ENCODE measurements at places on chromosomes 4 and X.

DNA sequence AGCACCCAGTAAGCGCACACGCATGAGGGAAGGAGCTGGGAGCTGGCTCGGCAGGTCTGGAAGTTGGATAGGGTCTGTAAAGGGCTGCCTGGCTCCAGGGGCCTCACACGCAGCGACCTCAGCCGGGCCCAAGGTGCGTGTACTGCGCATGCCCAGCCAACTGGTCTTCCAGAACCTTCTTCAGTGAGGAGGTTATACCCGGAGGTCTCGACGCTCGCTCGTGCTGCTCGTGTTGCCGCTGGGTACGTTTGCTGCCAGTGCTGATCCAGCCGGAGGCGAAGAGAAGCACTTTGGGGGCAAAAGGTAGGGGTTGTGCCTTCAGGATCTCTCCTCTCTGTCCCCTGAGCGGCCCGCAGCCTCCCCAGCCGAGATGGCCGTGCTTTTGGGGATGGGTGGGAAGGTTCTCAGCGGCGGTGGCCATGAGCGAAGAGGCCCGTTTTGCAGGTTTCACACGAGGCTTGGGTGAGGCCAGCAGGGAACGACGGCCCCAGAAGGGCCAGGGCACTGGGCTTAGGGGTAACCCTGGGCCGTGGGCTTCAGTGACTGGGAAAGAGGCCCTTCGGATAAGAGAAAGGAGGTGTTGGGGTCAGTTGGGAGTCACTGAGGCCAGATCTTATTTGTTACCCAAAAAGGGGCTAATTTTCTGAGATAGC is 3.8 kb upstream of the CXCL9 start:
- no peak for DNase-seq

GRCh38 chrX:154967603-154968002 is 54.9 kb downstream of the F8 start:
- peak; percentile 18 for DNase-seq

GRCh38 chr4:14359991-14360390 is 642.3 kb upstream of the CPEB2 start:
- no peak for DNase-seq

- DNase-seq: peak; percentile 81
These were observed 9.5 kb downstream of the ASB5 start for GRCh38 chr4:176259330-176260090.

GRCh38 chr4:73885574-73886267 is 16.5 kb downstream of the CXCL1 start:
- DNase-seq: no peak

DNA sequence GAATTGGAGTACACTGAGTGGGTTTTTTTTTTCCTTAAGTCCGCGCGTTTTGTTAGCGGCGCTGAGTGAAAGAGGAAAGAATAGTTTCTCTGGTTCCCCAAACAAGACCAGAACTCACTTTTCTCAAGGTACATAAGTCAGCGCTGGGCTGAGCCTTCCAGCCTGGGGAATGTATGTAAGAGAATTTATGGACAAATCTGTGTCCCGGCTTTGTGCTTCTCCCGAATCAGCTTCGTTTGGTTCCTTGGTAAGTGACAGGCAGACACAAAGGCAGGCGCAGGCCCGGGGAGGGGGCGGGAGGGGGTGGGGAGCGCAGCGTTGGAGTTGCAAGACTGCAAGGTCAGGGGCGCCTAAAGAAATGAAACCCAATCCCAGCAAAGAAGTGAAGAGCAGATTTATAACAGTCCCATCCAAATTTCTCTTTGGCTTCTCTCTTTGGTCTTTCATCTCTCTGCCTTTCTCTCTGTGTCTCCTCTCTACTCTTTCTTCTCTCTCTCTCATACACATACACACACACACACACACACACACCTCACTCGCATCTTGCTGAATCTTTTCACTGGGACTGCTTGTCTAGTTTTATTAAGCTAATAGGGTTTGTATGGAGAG is 981 bp downstream of the TET2 start:
- peak; percentile 44 for DNase-seq

- no peak for DNase-seq
These were observed 24.4 kb downstream of the GAB1 start for GRCh38 chr4:143360838-143361625.

- no peak for DNase-seq
These were observed 100.5 kb upstream of the AADAT start for GRCh38 chr4:170190265-170190664.

DNA sequence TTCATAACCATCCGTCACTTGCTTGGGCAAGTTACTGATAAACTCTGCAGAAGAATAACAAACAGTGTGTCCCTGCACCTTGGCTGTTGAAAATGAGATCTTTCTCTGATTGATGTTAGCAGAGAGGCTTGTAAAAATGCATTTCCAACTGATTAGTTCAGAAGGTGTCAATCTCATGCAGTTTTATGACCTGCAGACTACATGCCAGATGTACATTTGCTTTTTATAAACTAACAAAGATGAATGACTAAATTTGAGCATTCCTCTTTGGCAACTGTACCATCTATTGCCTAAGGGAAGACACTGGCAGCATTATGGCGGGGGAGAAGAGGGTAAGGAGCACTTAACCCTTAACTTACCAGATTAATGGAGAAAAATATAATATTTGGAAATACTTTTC is 192.8 kb downstream of the DCTD start:
- DNase-seq: peak; percentile 12

GRCh38 chrX:69045616-69046345 is 119.5 kb downstream of the PJA1 start:
- DNase-seq: no peak

DNA sequence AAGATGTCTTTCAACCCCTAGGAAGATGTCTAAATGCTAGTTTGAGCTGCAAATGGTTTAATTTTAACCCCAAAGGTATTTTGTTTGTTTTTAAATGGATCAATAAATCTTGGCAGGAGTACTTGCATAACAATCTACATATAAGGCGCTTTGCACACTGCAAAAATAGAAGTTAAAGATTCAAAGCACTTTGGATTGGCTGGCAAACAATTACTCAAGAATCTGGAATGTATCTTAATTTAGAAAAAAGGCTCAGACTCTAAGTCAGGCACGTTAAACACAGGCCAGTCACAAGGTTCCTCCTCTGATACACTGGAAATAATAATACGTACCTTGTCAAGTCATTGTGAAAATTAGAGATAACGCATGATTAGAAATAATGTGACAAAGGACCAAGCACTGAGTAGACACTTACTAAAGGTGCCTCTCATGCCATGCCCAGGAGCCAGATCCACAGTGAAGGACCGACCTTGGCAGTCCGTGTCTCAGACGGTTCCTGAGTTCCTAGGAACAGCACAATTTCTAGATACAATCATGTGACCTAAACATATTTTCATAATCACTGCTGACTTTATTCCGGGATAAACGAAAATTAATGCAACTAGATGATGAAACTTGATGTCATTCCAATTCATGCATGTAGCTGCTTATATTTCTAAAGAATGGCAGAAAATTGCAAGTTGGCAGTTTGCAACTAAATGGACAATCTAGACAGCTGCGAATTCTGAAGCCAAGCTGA is 49.6 kb downstream of the PROM1 start:
- peak; percentile 42 for DNase-seq

DNA sequence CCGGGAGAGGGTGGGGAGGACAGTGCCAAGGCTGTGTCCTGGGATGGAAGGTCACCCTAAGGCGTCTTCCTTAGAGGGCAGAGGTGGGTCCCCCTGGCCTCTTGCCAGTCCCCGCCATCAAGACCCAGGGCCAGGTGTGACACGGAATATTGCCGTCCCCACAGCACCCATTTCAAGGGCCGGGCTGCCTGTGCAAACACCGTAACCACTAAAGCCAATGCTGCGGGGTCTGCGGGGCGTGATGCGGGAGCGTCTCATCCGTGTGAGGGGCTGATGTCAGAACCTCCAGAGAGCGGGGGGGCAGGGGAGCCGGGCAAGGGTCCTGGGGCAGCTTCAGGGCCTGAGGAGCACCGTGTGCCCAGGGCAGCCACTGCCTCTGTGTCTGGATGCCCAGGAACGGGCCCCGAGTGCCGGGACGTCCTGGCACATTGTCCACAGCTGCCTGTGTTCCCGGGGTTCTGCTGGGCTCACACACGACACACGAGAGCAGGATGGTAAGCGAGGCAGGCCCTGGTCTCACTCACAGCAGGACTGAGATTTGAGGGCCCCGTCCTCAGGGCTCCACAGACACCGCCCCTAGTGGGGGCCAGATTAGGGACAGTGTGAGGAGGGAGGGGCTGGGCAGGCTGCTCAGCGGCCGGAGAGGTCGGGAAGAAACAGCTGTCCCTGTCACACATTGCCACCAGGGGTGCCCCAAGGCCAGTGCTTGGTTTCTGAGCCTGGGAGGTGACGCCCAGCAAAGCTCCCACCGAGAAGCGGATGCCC is 29.2 kb downstream of the NKX1-1 start:
- no peak for DNase-seq

- DNase-seq: peak; percentile 14
These were observed 18.3 kb upstream of the ADAMTS3 start for GRCh38 chr4:72587334-72587733.

DNA sequence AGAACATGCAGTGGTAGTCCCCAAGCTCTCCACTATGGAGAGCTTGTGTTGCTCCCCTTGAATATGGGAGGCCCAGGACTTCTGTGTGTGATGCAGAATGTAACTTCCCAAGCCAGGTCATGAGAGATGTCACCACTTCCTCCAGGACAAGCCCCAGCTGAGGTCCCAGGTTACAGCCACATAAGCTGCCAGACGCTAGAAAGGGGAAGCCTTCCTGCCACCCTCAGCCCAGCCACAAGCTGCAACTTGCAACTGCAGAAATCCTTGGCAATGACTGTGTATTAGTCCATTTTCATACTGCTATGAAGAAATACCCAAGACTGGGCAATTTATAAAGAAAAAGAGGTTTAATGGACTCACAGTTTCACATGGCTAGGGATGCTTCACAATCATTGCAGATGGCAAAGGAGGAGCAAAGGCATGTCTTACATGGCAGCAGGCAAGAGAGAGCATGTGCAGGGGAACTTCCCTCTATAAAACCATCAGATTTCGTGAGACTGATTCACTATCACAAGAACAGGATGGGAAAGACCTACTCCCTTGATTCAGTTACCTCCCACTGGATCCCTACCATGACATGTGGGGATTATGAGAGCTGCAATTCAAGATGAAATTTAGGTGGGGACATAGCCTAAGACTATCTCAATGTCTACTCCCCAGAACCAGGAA is 91.5 kb upstream of the DHX15 start:
- DNase-seq: no peak

DNA sequence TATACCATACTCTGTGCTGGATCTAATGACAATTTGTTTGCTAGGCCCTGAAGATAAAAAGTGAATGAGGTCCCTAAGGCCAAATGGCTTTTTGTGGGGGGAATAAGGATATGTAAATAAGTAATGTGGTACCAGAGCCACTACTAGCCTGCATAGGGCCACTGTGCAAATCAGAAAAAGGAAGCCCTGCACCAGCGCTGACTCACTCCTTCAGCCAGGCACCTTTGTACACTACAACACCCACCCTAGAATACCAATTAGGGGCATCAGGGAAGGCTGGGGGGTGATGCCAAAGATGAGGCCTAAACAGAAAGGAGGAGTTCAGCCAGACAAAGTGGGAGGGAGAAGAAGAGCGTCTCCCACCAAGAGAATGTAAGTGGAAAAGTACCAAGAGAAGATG is 122.2 kb downstream of the CAMK2D start:
- DNase-seq: no peak
